Chondrocyte (in vitro differentiated cells): ENCODE measurements at places on chromosomes 5 and 9. TPM values are rescaled to one million over a fixed set of nuclear protein-coding genes. Genes with fewer than 3 reads are reported as not detected.

SLC46A2 gene
- total RNA-seq: not detected in 3 replicates

UBAP2 gene
- total RNA-seq: 53.9 to 63.0 TPM (median 56.3 TPM) in 3 replicates

FOXD4L6 gene
- not detected in 3 replicates for total RNA-seq

MARCOL gene
- total RNA-seq: not detected in 3 replicates

DNA sequence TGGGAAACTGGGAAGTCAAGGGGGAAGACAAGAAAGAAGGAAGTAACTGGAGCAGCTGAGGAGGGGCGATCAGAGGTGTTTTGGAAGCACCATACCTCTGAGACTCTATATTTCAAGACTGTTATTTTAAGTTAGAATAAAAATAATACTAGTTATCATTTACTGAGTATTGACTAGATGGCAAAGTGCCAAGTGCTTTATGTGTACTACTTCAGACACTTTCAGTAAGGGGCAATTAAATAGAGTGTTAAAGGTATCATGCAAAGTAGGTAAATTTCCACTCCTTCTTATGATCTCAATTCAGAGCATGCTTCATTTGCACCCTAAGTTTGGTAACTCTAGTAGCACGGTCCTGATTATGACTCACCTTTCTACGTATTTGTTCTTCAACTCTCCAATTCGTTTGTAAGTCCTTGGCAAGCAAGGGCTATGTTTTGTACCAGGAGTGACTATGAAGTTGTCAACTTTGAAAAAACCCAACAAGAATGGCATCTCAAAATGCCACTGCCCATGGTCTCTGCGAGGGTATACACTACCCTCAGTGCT, 152.4 kb upstream of the RAPGEF1 start:
- no peaks in the 10 kb centered on the region for H3K27me3 ChIP-seq
- no peak overlapping the region for H3K4me3 ChIP-seq
- no peak for DNase-seq
- H3K27ac ChIP-seq: no peak overlapping the region
- H3K4me1 ChIP-seq: peaks cover 23% of the 10 kb centered on the region

GRCh38 chr5:45189481-45189880, 380.7 kb downstream of the MRPS30 start:
- H3K4me3 ChIP-seq: no peak overlapping the region
- H3K27ac ChIP-seq: no peak overlapping the region
- no peaks in the 10 kb centered on the region for H3K27me3 ChIP-seq
- no peak for DNase-seq

DNA sequence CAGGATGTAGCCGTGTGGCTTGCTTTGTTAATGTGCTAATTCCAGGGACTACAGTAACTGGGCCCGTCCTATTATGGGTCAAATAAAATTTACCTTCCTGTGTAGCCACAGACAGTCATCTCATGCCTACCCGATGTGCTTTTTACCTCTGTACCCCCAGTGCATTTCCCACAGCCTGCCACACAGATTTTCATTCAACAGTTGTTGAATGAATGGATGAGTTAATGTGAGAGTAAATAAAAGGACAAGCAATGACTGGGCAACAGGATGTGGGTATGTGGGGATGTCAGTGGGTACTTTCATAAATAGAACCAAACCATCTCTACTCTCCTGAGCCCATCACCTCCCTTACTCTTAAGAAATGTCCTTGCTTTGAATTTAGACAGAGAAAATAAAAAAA, 441.2 kb upstream of the ZNF462 start:
- no peaks in the 10 kb centered on the region for H3K36me3 ChIP-seq
- no peak for DNase-seq
- H3K27ac ChIP-seq: no peak overlapping the region
- H3K27me3 ChIP-seq: no peaks in the 10 kb centered on the region
- H3K4me1 ChIP-seq: peaks cover 33% of the 10 kb centered on the region
- no peak overlapping the region for H3K4me3 ChIP-seq

DNA sequence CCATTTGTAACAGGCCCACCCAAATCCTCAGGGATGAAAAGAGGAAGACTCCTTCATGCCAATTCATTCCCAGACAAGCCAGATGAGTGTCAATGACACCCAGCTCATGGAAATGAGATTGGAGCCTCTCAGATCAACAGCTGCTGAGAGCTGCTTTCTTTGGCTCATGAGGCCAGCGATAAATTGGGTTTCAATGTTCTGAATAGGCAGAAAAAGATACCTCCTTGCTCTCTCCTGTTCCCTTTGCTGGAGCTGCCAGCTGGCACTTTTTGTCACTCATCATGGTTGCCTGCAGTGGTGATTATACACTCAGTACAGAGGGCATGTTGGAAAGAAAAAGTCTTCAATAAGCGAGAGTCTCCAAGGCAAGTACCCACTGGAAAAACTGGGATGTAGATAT, 47.1 kb downstream of the SH3RF2 start:
- H3K27ac ChIP-seq: no peak overlapping the region
- no peaks in the 10 kb centered on the region for H3K36me3 ChIP-seq
- peaks cover 20% of the 10 kb centered on the region for H3K4me1 ChIP-seq
- DNase-seq: no peak
- H3K4me3 ChIP-seq: no peak overlapping the region

DNA sequence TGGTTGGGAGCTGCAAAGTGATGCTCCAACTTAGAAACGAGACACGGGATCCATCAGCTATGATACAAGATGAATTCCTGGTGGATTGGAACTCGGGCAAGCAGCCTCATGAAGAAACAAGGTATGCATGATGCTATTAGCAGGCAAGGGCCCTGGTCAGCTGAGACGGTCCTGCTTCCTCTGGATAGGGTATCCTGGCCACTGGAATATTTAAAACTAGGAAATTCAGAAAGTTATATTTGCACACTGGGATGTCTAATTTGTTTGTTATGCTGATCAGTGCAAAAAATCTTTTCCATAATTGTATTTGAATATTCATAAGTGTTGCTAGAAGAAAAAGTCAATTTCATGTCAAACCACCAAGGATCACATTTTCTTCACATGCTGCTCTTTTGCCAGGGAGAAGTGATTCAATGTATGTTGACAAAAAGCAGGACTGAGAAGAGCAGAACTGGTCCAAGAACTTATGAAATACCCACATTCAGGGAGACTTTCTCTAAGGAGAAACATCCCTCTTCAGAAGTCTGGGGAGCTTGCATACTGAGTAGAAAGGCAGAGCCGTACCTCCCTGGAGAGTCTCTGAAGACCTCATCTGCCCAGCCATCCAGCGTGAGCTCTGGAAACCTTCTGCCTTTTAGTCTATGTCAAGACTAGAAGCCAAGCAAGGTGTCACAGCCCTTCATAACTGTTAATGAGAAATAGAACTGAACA, 6.7 kb upstream of the NXNL2 start:
- DNase-seq: no peak
- no peak overlapping the region for H3K27ac ChIP-seq
- no peaks in the 10 kb centered on the region for H3K36me3 ChIP-seq
- no peaks in the 10 kb centered on the region for H3K27me3 ChIP-seq

DNA sequence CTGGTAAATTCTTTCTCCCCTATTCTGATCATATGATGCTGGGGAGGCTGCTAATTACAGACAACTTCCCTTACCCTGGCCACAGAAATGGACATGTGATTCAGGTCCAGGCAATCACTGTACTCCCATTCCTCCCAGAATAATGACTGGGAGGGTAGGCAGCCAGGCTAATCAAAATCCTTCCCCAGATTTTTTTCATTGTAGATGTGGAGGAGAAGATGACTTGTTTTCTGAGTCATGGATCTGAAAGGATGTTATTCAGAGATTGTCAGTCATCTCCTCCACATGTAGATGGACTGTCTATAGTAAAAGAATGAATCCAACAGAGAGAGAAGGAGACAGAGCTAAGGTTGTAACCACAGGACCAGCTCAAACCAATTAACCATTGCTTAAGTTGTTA, 123.9 kb upstream of the PUM3 start:
- H3K4me3 ChIP-seq: no peak overlapping the region
- no peak overlapping the region for H3K27ac ChIP-seq
- peaks cover 2% of the 10 kb centered on the region for H3K27me3 ChIP-seq
- no peak for DNase-seq
- H3K4me1 ChIP-seq: no peaks in the 10 kb centered on the region

DNA sequence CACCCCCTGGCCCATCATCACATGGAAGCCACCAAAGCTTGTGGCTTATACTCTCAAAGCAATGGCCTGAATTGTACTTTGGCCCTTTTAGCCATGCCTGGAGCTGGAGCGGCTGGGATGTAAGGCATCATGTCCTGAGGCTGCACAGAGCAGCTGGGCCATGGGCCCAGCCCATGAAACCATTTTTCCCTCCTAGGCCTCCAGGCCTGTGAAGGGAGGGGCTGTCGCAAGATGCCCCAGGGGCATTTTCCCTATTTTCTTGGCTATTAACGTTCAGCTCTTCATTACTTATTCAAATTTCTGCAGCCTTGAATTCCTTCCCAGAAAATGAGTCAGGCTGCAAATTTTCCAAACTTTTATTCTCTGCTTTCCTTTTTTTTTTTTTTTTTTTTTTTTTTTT, 27.7 kb downstream of the FST start:
- H3K4me3 ChIP-seq: no peak overlapping the region
- no peak overlapping the region for H3K27ac ChIP-seq
- no peaks in the 10 kb centered on the region for H3K4me1 ChIP-seq
- DNase-seq: no peak
- peaks cover 7% of the 10 kb centered on the region for H3K27me3 ChIP-seq

GRCh38 chr5:129112295-129112694, 17.7 kb downstream of the ISOC1 start:
- H3K27ac ChIP-seq: no peak overlapping the region
- H3K27me3 ChIP-seq: no peaks in the 10 kb centered on the region
- DNase-seq: no peak
- no peaks in the 10 kb centered on the region for H3K4me1 ChIP-seq
- no peak overlapping the region for H3K4me3 ChIP-seq

DNA sequence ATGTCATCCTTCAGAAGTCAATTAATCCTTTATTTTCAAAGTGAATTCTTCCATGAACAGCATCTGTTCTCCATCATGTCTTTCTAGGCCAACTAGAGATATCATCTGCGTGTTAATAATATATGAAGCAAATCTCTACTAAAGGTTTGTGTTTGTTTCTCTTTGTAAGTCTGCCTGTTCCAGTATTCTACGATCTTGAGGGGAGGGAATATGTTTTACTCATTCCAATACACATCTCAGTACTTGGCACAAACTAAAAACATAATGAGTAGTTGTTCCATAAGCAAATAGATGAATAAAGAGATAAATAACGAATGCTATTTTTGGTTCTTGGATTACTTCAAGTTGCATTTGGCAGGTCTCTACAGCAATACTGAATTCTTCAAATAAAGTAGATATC, 470.7 kb upstream of the GRIN3A start:
- no peaks in the 10 kb centered on the region for H3K36me3 ChIP-seq
- DNase-seq: no peak
- peaks cover 2% of the 10 kb centered on the region for H3K27me3 ChIP-seq
- H3K27ac ChIP-seq: no peak overlapping the region
- no peak overlapping the region for H3K4me3 ChIP-seq

GRCh38 chr9:2345013-2345412, 276.6 kb upstream of the VLDLR start:
- peaks cover 2% of the 10 kb centered on the region for H3K36me3 ChIP-seq
- H3K27me3 ChIP-seq: no peaks in the 10 kb centered on the region
- no peak for DNase-seq
- peaks cover 3% of the 10 kb centered on the region for H3K4me1 ChIP-seq

DNA sequence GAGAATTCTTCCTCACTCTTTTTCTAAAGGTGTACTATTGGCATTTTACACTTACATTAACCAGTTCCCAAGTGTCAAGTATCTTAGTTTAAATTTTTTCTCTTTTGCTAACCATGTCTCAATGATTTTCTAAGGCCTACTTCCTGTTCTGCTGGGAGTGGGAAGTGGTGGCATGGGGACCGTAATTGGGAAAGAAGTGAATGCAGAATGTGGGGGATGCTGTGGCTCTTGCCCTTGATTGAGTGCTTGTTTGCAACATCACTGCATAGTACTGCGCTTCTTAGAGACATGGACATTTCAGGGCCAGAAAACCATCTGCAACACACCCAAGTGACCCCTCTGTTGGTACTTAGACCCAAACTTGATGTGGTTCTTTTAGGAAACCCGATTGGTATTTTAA, 32.8 kb downstream of the MRRF start:
- DNase-seq: no peak
- no peaks in the 10 kb centered on the region for H3K27me3 ChIP-seq
- no peaks in the 10 kb centered on the region for H3K4me1 ChIP-seq
- no peak overlapping the region for H3K4me3 ChIP-seq
- H3K27ac ChIP-seq: no peak overlapping the region

DNA sequence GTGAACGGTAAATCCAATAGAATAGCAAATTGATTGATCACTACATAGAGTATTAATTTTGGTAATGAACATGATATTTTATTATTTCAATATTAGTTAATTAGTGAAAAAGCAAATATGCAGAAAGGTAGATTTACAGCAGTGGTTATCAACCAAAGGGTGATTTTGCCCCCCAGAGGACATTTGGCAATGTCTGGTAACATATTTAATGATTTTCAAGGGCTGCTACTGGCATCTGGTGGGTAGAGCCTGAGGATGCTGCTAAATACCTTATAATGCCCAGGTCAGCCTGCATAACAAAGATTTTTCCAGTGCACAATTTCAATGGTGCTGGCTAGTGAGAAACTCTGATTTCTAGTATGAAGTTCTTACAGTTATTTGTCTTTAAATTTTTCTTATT, 1313.7 kb downstream of the PTPRD start:
- no peak overlapping the region for H3K4me3 ChIP-seq
- H3K27ac ChIP-seq: no peak overlapping the region
- DNase-seq: no peak
- no peaks in the 10 kb centered on the region for H3K27me3 ChIP-seq

DNA sequence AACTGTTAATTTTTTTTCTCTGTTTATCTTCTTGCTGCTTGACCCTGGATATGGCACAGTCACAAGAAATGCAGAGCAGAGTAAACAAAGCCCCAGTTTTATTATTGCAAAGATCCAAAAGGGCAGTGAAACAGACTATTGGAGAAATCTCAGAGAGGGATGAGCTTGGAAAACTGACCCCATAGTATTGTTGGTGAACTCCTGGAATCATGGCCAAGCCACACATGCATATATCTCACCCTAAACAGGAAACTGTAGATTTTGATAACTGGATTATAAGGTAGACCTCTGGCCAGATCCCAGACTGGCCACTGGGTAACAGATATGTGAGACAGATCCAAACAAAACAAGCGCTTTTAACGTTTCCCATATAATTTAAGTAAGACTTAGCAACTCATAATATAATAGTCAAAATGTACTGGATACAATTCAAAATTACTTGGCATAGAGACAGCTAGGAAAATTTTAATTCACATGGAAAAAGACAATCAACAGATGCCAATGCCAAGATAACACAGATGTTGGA, 263.5 kb upstream of the SEMA6A start:
- no peak overlapping the region for H3K4me3 ChIP-seq
- peaks cover 5% of the 10 kb centered on the region for H3K4me1 ChIP-seq
- no peak overlapping the region for H3K27ac ChIP-seq
- DNase-seq: no peak
- no peaks in the 10 kb centered on the region for H3K27me3 ChIP-seq
- no peaks in the 10 kb centered on the region for H3K36me3 ChIP-seq

- H3K4me3 ChIP-seq: no peak overlapping the region
- H3K4me1 ChIP-seq: no peaks in the 10 kb centered on the region
- DNase-seq: no peak
- peaks cover 13% of the 10 kb centered on the region for H3K27me3 ChIP-seq
- no peaks in the 10 kb centered on the region for H3K36me3 ChIP-seq
- no peak overlapping the region for H3K27ac ChIP-seq
These were observed 12.5 kb downstream of the ST8SIA4 start for GRCh38 chr5:100890461-100891008.
